ENCODE measurements at places on chromosomes 4 and X.

GRCh38 chr4:93409035-93409434 lies 419.5 kb upstream of the ATOH1 start:
- DNase-seq = no peak

GRCh38 chrX:46333550-46333949 lies 211.7 kb downstream of the ZNF674 start:
- no peak for DNase-seq

GRCh38 chr4:147971116-147971515 lies 239.2 kb downstream of the ARHGAP10 start:
- DNase-seq = no peak

DNA sequence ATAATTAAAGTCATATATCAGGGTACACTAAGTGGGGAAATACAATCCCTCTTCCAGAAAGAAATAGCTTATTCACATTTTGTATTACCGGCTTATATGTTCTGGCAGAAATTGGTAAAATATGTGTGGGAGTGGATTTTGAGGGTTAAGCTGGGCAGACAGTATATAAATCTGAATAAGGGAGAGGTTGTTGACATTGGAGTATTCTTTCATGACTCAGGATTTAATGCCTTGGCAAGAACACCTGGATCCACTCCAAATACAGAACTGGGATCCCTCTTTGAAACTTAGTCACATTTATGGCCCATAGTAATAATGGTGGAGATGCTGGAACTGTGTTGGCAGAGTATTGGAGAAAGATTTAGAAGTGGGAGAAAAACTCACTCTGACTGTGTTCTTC lies 54.3 kb upstream of the TET2 start:
- no peak for DNase-seq

- no peak for DNase-seq
Observed at GRCh38 chrX:129833153-129833990, 10.3 kb downstream of the ZDHHC9 start.

GRCh38 chrX:94424456-94424855 lies 750.5 kb downstream of the FAM133A start:
- DNase-seq = no peak

DNA sequence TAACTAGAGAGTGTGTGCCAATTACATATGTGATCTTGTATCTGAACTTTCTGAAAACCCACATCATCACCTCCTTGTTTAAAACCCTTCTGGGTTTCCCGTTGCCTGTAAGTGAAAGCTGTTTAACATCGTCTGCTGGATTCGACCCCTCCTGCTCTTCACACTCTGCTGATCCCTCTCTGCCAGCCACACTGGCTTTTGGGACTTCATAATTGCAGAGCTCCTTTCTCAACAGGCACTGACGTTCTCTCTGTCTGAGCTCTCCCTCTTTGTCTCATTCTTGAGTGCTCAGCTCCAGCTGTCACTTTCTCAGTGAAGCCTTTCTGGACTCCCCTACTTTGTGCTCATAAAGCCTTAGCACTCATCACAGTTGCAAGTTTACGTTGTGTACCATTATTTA lies 153.9 kb downstream of the CEP135 start:
- DNase-seq = no peak

GRCh38 chrX:78957768-78958130 lies 12.6 kb downstream of the P2RY10 start:
- DNase-seq = no peak

DNA sequence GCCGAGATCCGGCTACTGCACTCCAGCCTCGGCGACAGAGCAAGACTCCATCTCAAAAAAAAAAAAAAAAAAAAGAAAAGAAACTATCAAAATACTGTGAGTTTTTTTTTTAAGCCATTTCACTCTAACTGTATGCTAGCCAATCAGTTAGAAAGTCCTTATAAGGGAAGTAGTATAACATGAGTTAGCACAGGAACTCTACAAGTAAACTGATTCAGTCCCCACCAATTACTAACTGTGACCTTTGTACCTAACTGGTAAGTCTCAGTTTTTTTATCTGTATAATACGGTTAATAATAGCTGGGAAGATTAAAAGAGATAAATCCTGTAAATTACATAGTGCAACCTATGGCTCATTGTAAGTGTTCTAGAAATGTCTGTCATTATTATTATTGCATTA lies 35.1 kb upstream of the BRS3 start:
- DNase-seq = no peak

DNA sequence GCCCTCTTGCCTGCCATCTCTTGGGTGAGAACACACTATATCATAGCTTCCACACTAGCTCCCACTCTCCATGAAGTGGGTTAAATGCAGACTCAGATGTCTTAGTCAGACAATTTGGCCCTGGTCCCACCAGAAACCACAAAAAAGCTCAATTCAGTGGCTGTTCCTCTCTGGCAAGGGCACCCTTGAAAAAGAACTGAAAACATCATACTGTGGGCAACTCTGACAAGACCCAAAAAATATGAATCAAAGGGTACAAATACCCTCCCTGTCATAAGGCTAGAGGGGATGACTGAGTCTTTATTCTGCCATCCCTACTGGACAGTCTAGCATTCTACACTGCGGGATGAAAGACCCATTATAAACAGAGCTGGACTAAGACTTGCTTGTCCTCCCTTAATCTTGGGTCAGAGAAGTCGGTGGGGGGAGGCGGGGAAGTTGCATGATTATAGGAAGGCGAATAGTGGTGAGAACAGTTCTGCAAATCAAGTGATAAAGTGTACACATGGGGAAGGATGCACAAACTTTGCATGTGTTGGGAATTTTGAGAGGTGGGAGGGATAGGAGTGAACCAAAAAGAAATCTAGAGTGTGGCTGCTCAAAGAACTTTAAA lies 172.1 kb downstream of the OPHN1 start:
- no peak for DNase-seq

DNA sequence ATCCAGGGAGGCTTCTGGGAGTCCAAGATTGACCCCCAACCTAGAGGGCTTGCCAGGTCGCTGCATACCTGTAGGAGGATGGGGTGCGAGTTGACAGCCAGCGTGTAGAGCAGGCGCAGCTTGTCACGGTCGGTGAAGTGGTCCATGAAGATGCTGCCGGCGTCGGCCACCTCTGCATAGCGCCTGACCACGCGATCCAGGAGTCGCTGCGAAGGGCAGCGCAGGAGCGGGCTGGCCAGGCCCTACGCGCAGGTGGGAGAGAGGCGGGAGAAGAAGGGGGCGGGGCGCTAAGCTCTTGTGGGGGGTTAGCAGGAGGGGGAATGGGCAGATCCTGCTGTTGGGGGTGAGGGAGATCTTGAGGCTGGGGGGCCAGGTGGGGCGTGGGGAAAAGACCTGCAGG lies 43.0 kb downstream of the DIPK2B start:
- DNase-seq = no peak

DNA sequence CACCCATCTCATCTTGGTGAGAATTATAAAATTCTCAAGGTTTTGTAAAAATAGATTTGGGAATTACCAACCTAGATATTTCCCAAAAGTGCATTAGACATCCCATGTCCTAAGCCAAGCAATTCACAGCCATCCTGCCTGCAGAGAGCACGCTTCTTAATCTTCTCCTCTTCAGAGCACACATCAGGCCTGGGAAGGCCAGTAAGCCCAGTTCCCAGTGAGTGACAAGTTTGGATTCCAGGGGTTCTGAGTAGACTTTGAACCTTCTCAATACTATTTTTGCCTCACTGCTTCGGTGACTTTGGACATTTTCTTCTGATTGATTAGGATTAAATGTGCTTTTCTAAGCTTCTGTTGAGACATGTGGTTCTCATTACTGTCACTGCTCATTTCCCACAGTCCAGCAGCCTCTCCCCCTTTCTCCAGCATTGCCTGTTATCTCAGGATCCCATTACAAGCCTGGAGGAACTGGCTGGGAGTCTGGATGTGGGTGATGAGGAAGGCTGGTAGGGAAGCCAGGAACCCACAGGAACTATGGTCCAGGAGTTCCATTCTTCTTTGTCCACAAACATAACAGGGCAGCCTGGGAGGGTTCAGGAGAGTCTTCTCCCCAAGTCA lies 56.4 kb upstream of the TMEM150C start:
- DNase-seq = no peak
